Mesenchymal stem cell (in vitro differentiated cells and primary cell): ENCODE measurements at places on chromosomes 1 and 21.

- peak; percentile 65 for DNase-seq
Observed at GRCh38 chr1:9867408-9868243, 42.4 kb downstream of the CTNNBIP1 start.

DNA sequence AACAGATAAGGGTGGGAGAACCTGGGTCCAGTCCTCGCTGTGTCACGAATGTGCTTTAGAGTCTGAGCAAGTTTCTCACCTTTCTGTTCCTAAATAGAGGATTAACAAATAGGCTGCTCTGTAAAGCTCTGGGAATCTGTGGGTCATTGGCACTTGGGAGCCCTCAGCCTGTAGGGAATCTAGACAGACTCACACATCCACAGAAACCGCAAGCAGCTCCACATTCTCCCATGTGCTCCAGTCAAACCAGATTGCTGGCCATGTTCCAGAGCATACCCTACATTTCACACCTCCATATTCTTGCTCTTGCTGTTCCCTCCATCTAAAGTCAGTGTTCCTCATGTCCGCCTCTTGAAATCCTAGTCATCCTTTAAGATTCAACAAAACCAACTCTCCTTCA lies 7.8 kb upstream of the AHCYL1 start:
- no peak for DNase-seq

DNA sequence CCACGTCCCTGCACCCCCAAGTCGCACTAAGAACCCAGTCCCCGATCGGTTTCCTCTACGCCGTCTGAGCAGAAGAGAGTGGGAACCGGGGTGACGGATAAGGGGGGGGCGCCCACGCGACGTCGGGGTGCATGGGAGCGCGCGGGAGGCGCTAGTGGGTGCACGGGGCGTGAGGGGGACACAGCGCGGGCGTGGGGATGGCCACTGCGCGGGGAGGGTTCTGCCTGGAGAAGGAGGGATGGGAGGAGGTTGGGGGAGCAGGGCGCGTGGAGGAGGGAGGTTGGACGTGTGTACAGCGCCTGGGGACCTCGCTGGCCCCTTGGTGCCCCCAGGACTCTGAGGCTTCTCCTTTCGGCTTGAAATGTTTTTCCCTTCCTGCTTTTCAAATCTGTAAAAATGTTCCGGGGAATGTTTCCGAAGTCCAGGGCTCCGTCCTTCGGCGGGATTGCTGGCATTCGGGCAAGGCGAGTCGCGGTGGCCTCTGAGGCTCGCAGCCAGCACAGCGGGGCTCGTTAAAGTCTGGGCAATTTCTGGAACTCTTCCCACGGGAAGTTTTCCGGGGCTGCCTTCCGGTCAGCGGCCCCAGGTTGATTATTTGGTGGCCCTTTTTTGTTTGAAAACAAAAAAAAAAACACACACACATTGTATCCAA lies 13.1 kb downstream of the RNF220 start:
- no peak for DNase-seq

DNA sequence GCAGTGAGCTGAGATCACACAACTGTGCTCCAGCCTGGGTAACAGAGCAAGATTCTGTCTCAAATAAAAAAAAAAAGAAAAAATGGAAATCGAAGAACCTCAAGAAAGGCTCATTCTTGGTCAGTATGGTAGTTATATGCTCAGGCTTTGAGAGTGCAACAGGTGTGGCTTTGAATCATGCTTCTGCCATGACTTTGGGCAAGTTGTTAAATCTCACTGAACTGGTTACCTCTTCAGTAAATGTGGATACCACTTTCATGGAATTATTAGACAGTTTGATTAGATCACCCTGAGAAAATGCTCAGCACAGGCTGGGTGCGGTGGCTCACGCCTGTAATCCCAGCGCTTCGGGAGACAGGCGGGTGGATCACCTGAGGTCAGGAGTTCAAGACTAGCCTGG lies 12.8 kb downstream of the TRNAU1AP start:
- DNase-seq = no peak

GRCh38 chr1:93702828-93703183 lies 21.2 kb upstream of the BCAR3 start:
- no peak for DNase-seq

DNA sequence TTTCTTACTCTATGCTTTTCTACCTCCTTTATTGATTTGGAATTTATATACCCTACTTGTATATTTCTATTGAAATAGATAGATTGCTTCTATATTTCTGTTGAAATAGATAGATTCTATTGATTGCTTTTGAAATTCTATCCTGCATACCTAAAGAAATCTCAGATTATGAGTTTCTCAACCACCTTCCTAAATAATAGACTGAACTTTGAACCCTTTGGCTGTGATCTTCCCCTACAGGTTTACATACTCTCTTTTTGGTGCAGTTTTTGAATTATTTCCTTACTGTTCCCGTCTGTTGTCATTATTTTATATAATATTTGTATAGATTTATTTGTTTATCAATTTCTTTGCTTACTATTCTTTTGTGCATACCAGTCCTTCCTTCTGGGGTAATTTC lies 20.4 kb upstream of the CSF3R start:
- no peak for DNase-seq

- DNase-seq = peak; percentile 97
Observed at GRCh38 chr1:154972517-154973343, 1.8 kb upstream of the CKS1B start.

- no peak for DNase-seq
Observed at GRCh38 chr1:93565496-93566206, 116.0 kb downstream of the BCAR3 start.

GRCh38 chr21:42818328-42818749 lies 61.0 kb downstream of the WDR4 start:
- peak; percentile 55 for DNase-seq

DNA sequence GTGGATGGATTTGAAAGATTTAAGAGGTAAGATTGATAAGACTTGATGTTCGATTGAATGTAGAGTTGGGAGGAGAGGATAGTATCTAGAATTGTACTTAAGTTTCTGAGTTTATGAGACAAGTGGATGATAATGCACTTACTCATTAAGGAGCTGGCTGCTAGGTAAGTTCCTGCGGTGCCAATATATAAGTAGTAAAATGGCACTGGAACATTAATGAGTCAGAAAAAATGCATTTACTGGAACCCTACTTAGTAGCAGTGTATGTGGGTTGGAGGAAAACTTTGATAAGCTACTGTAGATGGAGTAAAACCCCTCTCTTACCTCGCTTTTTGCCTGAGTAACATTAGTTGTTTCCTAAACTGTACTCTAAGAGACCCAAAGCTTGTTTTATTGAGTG lies 68.2 kb downstream of the ZFYVE9 start:
- no peak for DNase-seq

DNA sequence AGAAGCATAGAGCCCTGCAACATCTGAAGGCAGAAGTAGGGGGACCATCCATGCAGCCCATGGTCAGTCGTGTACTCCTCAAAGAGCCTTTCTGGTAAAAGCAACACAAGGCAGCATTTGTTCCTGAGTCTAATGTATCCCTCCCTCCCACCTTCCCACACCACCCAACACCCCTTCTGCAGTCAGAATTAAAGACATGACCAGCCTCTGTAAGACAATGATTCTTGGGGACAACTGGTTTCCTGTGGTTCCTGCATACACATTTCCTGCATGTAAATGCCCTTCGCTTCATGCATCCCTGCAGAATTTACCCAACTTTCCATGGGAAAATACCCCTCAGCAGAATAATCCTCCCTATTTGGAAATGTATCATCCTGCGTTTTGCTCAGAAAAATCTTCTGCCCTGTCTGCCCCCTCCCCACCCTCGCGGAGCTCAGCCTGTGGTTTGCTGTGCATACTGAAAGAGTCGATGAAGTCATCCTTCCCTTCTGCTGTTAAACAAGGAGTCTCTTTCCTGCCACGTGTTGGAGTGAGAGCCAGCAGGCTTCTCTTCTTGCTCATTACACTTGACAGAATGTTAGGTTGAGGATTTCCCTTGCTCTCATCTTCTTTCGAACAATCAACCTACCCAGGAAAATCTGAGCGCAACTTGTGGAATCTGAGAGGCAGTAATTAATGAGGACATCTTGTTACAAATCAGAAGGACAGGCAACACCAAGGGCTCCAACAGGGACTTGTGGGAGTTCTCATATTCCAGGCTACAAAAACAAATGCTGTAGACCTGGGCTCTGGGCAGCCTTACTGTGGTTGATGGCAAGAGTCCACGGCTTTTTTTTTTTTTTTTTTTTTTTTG lies 4.7 kb downstream of the TNN start:
- peak; percentile 50 for DNase-seq

DNA sequence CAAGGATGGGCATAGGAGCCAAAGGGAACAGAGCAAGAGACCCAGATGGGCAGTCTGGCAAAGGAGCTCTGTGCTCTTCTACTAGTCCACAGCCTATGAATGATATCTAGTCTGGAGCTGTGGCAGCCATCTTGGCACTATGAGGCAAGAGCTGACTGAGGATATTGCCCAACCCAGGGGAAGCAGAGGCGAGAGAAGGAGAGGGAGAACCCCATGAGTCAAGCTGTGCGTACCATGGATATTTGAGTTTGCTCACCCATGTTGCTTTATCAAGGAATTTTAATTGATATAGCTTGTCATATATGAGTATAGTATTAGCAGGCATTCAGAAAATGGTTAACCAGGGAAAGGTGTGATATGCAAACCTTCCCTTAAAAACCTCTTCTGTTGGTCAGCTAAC lies 420.9 kb downstream of the PRDM2 start:
- DNase-seq = no peak

DNA sequence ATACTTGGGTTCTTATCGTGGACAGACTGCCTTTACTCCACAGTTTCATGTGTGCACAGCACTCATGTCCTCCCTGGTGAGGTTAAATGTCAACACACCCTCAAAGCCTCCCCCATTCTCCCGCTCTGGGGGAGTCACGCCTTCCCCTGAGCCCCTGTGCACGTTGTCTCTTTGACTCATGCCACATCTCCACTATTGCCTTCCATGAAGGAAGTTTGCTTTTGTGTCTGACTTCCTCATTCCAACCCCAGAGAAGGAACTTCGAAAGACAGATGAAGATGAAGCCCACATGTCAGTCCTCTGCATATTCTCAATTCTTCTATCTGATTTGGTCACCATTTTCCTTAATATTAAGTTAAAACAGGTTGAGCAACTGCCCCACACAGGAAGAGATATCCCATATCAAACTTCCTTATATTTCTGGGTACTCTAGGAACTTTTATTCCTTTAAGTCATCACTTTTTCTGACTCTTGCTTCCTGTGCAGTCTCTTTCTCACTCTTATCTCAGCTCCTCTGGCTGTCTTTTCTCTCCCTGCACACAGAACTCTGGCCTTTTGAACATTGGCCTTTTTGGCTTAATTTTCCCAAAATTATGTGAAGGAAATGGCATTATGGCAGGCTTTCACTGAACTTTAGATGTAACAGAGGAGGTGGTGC lies 41.5 kb downstream of the C4BPA start:
- no peak for DNase-seq

DNA sequence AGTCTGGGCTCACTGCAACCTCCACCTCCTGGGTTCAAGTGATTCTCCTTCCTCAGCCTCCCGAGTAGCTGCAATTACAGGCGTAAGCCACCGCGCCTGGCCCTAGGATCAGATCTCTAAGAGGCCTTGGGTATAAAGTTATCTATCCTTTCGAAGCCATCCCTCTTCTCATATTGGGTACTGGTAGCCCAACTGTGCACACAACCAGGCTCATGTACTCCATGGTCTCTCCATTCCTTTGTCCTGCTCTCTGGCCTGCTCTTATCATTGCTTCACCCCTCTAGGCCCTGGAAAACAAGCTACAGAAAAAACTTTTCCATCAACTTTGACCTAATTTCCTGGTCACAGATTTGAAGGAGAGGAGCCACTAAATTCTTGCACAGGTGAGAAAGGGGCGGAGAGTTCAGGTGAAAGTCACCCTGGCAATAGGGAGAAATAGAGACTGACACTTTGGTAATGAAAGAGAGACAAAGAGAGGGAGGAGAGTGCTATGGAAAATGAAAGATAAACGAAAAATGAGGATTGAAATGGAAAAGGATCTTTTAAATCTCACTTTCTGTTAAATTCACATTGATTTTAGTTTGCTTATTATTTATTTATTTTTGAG lies 6.0 kb downstream of the TXNIP start:
- no peak for DNase-seq

DNA sequence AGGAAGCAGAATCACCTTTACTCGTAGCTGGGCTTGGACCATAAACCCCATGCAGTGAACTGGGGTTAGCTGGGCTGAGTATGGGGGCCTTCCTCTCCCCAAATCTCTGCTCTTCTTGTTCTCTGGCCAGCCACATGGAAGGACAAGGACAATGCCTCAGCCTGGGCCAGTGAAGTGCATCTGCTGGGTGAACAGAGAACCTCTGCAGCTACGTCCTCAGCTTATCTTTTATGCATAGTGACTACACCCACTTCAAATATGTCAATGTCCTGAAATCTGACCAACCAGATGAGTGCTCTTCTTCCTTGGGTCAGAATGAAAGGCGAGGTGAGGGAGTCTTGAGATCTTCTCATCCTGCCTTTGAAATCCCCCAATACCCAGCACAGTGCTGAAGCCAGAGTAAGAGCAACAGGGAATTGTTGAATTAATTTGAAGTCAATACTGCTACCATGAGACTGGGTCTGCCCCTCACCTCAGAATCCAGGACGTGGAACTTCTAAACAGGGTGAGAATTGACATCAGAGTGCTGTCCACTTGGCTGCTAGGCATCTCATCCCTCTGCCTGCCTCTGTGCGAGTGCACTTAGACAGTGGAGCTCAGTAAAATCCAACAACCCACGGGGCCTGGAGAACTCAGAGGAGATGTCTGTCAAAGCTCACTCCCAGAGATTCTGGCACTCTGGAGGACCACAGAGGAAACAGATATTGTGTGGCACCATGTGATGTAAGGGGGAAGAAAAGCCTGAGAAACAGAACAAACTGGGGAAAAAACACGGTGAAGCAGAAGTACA lies 99.0 kb downstream of the IER5 start:
- no peak for DNase-seq

DNA sequence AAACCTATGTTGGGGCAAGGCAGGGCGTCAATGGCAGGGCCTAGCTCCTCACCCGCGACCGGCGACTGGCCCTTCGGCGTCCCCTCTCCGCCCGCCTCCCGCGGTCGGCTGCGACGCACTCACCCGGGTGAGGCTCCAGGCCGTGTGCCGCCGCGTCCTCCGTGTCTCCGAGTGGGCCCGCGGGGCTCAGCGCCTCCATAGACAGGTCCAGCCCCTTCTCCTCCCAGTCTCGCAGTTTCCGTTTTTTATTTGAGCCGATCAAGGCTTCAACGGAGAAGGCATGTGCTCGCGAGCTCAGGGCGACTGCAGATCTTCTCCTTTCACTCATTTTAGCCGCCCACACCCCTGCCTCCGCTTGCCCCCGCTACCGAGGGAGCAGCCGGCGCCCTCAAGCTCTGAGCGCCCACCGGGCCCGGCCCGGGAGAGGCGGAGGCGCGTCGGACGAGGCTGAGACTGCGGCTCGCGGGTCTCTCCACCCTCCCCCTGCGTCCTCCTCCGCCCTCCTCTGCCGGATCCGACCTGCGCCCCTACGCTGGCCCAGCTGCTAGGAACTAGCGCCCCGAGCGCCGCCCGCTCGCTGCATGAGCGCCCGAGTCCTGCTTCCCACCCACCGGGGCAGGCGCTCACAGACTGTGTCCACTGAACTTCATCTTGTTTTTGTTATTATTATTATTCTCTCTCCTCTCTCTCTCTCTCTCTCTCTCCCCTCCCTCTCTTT lies 516 bp downstream of the TBX15 start:
- DNase-seq = peak; percentile 14
